Right ventricle myocardium inferior (tissue), 1 donor: ENCODE measurements at places on chromosomes 7 and 10. TPM values are rescaled to one million over a fixed set of nuclear protein-coding genes. Genes with fewer than 3 reads are reported as not detected.

- no peak for DNase-seq
Measured at GRCh38 chr10:128050936-128051335, 75.3 kb downstream of the MKI67 start.

DNA sequence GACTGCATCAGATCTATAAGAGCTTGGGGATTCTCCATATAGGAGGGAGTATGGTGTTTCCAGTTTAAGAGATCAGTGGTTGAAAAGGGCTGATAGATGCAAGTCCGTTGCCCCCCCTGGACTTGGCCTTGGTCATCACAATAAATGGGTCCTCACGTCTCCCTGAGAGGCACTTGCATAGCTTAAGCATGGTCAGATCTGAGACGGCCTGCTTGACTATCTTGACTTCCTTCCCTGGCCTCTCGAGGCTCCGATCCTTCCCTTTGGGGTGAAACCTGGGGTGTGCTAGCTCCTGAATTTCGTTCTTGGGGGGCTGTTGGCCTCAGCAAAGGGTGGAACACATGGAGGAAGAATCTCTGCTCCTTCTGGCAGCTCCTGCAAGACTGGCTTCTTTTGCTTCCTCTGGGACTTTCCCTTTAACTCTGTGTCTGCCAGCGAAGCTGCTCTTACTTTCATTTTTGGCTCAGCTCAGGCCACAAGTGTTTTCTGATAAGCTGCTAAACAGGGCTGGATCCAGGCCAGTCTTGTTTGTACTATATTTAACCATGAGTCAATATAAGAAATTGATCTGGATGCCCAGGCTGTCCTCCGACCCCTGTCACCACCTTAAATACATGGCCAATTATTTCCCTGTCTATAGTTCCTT lies 11.2 kb upstream of the ZNF485 start:
- DNase-seq = no peak

DNA sequence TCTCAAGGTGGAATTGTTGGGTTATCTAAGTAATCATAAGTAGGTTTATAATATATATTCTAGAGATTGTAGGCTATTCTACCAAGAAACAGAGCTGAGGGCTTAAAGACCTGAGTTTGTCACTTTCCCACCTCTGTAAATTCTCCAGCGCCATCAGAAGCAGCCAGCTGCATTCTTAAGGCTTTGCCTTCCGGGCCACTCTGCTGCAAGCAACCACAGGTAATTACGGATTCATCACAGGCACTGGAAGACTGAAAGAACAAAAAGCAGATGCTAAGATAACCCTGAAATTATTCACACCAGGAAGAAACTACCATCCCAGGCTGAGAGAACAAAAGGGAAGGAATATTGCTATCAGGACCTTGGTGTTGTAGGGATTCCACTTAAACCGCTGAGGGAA lies 137.8 kb upstream of the JCAD start:
- no peak for DNase-seq

- DNase-seq = no peak
Measured at GRCh38 chr10:86673827-86674581, 5.7 kb downstream of the LDB3 start.

- no peak for DNase-seq
Measured at GRCh38 chr7:150439967-150440366, 10.5 kb upstream of the GIMAP8 start.

DNA sequence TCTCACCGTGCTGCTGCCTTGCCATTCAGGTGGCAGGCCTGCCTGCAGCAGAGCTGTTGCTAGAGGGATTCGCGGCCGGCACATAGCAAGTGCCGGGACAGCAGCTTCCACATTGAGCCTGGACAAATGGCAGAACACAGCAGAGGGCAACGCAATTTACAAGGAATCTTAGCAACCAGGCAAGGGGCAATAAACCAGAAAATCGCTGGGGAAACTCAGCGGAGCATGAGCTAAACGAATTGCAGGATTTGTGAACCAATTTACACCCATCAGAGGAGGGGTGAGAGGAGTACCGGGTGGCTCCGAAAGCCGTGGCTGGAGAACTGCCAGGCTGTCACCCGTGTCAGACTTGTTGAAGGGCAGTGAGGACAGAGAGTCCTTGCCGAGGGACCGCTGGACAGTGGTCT lies 58.6 kb upstream of the LOXL4 start:
- DNase-seq = no peak

DNA sequence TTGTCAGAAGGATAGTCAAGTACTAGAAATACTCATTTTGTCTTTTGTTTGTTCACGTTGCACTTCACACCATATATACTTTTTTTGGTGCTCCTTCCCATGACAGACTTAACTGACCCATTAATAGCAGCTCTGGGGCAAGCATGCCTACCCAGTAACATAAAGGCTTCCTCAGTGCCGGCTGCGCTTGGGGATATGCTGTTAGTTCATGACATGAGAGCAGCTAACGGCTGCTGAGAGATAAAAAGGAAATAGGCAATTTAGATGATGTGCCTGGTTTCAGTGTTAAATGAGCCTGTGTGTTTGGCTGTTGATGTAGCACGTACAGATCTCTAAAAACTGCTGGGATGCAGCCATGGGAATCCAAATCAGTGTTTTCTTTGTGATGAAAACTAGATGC lies 86.4 kb downstream of the TAX1BP1 start:
- no peak for DNase-seq

- no peak for DNase-seq
Measured at GRCh38 chr7:77989981-77990566, 191.5 kb downstream of the PHTF2 start.

Gene ALDH18A1
- total RNA-seq = 11.8 TPM

Gene GSAP
- total RNA-seq = 7.3 TPM

GRCh38 chr10:7070950-7071349 lies 339.9 kb downstream of the SFMBT2 start:
- no peak for DNase-seq

DNA sequence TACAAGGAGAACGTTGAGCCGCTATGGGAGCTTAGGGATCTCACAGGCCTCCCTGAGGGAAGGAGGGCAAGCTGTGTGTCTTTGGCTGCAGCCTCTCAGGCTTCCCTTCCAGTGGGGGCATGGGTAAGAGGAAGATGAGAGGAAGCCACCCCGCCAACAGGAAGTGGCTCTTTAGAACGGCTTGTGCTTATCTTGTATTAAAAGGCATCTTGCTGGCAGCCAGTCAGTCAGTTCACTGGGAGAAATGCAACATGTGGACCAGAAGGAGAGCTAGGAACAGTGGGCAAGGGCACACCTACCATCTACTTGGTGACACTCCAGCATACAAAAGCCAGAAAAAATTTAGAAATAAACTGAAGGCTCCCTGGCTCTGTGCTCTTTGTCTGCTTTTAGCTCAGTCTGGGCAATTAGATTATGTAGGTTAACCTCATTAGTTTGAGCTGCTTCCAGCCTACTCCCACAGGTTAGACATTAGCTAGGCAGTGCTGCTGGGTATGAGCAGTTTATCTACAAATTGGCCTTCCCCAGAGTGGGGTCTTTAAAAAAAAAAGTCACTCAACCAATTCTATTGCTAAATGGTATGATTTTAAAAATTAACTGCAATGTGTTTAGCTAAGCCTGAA lies 595.9 kb downstream of the KCNMA1 start:
- no peak for DNase-seq

- DNase-seq = no peak
Measured at GRCh38 chr7:63112764-63113712, 885.6 kb upstream of the ZNF722 start.

Gene HOXA4
- total RNA-seq = 0.14 TPM
